ENCODE measurements at places on chromosomes 4 and X.

DNA sequence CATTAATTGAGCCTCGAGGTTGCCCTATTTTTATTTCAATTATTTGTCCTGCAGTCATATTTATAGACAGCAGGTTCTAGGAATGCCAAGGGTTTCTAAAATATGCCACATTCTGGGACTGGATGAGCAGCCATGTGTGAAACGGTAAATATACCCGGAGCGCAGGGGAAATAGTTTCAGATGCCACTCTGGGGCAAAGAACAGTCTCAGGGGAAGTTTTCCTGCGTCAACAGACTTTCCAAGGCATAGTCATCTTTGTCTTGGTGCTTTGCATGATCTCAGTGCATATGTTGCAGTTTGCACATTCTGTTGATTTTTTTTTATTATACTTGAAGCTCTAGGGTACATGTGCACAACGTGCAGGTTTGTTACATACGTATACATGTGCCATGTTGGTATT lies 71.0 kb downstream of the GPAT3 start:
- no peak for DNase-seq

DNA sequence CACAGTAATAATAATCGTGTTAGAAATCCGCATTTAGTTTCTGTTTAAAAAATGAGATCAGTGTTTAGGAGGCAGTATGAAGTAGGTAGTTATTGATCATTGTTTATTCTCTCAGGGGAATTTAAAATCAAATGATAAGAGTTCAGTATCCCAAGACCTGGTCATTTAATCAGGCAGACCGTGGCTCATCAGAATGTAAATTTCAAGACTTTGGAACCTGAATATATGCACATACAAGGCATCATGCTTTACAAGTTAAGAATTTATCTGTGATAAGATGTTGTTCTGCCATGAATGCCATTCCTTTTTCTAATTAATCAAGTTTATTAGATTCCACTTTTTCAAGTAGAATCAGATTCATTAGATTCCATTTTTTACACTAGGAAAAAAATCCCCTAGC lies 133.5 kb upstream of the MAOA start:
- DNase-seq: no peak

- no peak for DNase-seq
These were observed 104.3 kb upstream of the UGT8 start for GRCh38 chr4:114494246-114494803.

GRCh38 chrX:130848763-130849162 lies 54.2 kb downstream of the ENOX2 start:
- no peak for DNase-seq

- DNase-seq: no peak
These were observed 12.7 kb downstream of the ACOX3 start for GRCh38 chr4:8427761-8428287.

DNA sequence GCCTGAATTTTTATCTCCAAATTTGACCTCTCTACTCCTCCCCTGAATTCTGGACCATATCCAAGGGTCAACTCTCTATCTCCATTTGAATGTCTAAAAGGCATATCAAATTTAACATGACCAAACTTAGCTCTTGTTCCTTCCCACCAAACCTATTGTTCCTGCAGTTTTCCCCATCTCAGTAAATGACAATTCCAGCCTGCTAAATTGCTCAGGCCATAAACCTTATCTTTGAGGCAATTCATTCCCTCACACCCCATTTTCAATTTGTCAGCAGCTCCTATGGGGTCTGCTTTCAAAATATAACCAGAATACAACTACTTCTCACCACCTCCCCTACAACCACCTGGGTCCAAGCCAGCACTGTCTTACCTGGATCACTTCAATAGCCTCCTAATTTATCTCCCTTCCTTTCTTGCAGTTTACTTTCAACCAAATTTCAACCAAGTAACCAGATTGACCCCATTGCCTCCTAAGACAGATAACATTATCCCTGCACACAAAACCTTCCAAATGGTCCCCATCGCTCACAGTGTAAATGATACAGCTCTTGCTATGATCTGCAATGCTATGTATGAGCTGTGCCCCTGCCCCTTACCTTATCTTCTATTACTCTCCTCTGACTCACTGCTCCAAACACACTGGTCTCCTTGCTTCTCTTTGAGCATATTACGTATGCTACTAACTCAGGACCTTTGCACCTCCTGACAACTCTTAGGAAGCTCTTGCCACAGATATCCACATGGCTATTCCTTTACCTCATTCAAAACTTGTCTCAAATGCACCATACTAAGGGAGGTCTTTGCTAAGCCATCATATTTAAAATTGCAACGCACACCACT lies 66.0 kb downstream of the CAMK2D start:
- no peak for DNase-seq

DNA sequence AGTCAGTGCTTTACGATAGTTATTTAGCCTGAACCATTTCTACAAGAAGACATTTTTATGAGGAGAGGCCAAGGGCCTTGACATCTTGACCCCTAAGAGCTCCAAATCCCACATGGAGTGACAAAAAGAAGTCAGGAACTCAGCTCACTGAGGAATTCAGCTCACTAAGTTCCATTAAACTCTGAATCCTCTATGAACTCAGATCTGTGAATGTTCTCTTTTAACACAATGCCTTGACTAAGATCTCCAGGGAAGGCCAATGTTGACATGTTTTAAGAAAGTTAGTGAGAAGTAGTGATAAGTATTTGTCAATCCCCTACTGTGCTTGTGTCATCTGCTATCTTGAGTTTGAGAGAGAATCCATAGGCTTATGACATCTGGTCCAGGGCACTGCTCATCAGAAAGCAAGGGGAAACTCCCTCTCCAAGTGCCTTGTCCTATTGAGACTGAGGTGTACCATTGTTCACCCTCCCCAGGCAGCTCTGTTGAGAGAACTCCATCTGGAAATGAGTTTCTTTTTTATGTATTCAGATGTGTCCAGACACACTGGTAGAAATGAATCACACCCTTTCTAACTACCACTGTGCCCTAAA lies 68.7 kb upstream of the PCDH19 start:
- DNase-seq: no peak

- DNase-seq: no peak
These were observed 690.8 kb downstream of the PCDH18 start for GRCh38 chr4:136841526-136841925.

- no peak for DNase-seq
These were observed 31.3 kb downstream of the EMCN start for GRCh38 chr4:100486496-100486895.

DNA sequence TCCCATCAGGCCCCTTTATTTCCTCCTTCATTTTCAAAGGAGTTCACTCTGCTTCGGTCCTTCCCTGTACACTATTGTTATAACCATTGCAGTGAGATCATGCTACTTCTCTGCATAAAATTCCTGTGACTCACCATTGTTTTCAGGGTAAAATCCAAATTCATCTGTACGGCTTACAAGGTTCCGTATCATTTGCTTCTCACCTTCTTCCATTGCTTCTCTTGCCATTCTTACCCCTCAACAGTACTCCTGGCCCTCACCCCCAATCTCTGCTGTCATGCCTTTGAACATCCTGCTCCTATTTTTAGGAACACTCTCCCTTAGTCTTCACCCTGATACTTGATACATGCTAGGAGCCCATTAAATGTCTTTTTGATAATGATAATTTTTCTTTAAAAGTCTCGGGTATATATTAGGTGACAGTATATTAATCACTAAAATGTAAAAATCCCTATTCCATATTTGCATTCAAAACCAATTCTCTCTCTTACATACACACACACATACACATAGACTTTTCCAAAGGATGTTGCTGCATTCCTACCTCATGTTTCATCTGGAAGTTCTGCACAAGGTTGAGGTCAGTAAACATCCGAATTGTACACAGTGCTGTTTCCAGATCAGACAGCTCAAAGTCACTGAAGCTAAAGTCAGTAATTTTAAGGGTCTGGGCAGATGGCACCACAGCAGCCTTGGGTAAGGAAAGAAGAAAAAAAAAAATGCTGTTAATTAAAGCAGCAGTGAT lies 103.4 kb downstream of the PDE5A start:
- DNase-seq: no peak

- DNase-seq: no peak
These were observed 103.8 kb downstream of the TBC1D19 start for GRCh38 chr4:26687728-26688127.

- DNase-seq: no peak
These were observed 222.6 kb upstream of the PCDH18 start for GRCh38 chr4:137754652-137755471.

DNA sequence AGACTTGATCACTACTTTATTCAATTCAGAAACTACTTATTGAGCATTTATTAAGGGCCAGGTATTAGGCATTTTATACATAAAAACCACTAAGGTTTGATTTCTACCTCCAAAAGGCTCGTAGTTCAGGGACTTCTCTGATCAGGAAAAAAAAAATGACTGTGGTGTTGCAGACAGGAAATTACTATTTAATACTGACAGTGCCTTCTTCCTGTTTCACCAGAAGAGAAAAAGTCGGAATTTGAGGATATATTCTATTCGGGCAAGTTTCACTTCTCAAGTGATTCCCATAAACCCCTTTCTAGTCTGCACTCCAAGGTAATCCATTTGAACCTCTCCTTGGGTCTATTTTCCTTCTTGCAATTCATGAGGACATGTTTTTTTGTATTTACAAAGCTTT lies 15.3 kb upstream of the TASL start:
- no peak for DNase-seq

- no peak for DNase-seq
These were observed 47.9 kb downstream of the RGS12 start for GRCh38 chr4:3340700-3341083.

DNA sequence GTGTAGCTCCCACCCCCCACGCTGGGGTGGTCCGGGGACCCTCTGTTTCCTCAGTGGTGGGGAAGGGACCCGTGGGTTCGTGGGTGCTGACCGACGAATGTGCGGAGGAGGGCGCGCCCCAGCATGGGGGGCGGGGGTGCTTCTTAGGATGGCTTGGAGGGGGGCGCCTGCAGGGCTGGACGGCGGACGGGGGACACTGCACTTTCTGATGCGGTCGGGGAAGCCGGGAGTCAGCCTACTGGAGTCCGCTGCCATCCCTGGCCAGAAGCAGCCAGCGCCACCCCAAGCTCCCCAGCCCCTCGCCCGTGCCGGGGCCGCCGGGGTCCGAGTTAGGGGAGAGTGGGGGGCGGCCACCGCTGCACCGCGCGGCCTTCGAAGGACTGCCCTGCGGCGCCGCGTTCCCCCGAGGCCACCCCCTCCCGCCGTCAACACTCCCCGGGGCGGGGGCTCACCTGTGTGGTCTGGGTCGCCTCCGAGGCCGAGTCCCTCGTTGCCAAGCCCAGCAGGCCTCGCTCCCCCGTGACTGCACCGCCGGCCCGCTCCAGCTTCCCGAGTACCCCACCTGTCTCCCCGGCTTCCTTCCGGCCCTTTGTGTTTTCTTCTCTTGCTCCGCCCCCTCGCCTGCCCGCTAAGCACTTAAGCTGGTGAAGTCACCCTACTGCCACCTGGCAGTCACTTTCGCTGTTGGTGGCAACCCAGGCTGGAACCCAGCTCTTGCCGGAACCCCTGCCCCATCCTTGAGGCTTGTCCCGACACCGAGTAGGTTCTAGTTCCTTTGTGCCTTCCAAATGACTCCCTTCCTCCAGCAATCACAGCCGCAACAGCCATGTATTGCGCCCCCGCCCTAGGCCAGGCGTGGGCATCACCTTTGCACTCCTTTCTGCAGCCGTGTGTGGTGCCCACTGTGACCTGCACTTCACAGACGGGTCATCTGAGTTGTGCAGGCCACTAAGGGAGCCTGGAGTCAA lies at the start of gene OCIAD2:
Gene OCIAD2, minus strand, starts transcription at position 569 of the 968 bp plus-strand sequence. CDS start 2,225 bp downstream, outside the sequence.
- peak; percentile 88 for DNase-seq

DNA sequence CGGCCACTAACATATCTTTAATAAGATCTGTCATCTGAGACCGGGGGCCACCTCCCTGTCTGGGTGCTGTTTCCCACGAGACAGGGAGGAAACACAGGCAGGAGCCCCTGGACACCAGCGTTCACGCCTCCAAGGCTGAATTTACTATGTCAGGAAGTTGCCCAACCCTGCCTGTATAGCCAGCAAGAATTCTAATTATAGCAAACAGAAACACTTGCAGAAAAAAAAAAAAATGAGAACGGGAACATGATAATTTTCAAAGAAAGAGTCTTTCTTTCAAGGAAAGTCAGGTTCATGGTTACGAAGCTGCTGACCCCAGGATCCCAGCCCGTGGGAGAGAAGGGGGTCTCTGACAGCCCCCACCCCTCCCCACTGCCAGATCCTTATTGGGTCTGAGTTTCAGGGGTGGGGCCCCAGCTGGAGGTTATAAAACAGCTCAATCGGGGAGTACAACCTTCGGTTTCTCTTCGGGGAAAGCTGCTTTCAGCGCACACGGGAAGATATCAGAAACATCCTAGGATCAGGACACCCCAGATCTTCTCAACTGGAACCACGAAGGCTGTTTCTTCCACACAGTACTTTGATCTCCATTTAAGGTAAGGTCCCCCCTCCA lies at the start of gene IL3RA:
Gene IL3RA, plus strand, starts transcription at position 455 of the 613 bp plus-strand sequence. CDS start 4,981 bp downstream, outside the sequence.
- DNase-seq: no peak

- DNase-seq: no peak
These were observed 4.2 kb downstream of the PI4K2B start for GRCh38 chr4:25238052-25238451.

DNA sequence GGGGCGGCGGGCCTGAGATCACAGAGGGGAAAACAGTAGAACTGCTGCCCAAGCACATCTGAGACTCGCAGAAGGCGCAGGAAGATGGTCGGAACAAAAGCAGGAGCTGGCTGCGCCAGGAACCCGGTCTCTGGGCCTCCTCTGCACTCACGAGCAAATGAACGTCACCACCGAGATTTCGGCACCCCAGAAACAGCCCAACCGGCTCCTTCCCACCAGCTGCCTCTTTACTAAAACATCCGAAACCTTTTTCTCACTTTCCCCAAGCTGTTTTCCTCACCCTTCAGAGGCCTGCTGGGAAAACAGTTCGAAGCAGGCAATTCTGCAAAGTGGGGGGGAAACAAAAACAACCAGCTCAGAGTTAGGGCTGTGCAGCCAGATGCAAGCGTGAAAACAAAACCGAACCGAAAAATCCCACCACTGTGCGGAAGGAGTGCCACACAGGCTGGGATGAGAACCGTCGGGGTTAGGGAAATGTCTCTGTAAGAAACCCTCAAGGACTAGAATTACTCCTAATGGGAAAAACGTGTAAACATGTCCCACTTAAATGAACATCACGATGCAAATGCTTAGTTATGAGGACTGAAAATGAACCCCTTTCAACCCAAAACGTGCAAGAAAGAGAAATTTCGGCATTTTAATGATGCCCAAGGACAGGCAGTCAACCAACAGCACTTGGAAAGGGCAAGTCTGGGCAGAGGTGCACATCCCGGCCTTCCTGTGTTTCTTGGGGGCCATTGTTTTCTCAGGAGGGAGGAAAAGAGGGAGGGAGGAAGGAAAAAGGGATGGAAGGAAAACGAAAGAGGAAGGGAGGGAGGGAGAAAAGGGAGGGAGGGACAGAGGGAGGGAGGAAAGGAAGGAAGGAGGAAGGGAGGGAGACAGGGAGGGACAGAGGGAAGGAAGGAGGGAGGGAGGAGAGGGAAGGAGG lies 15.8 kb downstream of the DHRSX start:
- no peak for DNase-seq

GRCh38 chr4:4837316-4837715 lies 22.1 kb upstream of the MSX1 start:
- DNase-seq: no peak

DNA sequence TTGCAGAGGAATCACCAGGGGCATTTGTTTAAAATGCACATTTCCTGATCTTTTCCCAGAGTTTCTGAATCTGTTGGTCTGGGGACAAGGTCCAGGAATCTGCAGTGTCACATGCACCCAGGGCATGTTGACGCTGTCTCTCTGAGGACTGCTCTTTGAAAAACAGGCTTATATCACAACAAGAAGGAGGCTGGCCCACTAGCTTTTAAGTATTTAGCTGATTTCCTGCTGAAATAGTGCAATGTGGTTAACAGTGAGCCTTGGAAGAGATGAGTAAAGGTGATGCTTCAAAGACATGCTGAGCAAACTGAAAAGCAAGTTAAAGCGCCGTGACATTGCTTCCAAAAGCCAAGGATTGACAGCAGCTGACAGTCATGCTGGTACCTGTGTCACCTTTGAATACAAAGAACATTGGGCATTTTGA lies 18.6 kb upstream of the SEPSECS start:
- DNase-seq: no peak

Data from NCI-H2081 treated with DMSO at 0.1 percent for 48 hours (cell line).